Osteoblast (primary cell): ENCODE measurements at places on chromosomes 5 and 9. TPM values are rescaled to one million over a fixed set of nuclear protein-coding genes. Genes with fewer than 3 reads are reported as not detected.

Gene DAB2IP
- 49.2 and 60.8 TPM in 2 replicates for total RNA-seq

Gene TMEM252
- not detected in 2 replicates for total RNA-seq

Gene PDZD2
- total RNA-seq: 0.29 and 0.36 TPM in 2 replicates

Gene FBP1
- total RNA-seq: 0.72 TPM in 1 of 2 replicates, not detected in the other

Gene SPDL1
- total RNA-seq: 10.9 and 14.7 TPM in 2 replicates

Gene IL33
- total RNA-seq: under 0.01 TPM in 1 of 2 replicates, not detected in the other

Gene FUT7
- not detected in 2 replicates for total RNA-seq

Gene ZFP2
- 1.2 and 1.4 TPM in 2 replicates for total RNA-seq

Gene GRM6
- total RNA-seq: not detected in 2 replicates

Gene FGF18
- total RNA-seq: under 0.01 and 0.29 TPM in 2 replicates

Gene RLN1
- not detected in 2 replicates for total RNA-seq

Gene PPP2CA
- total RNA-seq: 44.2 and 55.4 TPM in 2 replicates

Gene TCF7
- 2.9 and 3.3 TPM in 2 replicates for total RNA-seq

Gene PCDHA13
- under 0.01 TPM in 2 replicates for total RNA-seq

Gene OTULINL
- under 0.01 and 0.36 TPM in 2 replicates for total RNA-seq

Gene SYK
- not detected in 2 replicates for total RNA-seq
